ENCODE measurements at places on chromosomes 16 and 17.
A peak's percentile ranks its signal among the peaks of the same experiment; 100 is the strongest.

- no peak for DNase-seq
Observed at GRCh38 chr17:65398040-65398787, 163.2 kb downstream of the AXIN2 start.

GRCh38 chr16:13305019-13305755 is 403.8 kb downstream of the SHISA9 start:
- no peak for DNase-seq

DNA sequence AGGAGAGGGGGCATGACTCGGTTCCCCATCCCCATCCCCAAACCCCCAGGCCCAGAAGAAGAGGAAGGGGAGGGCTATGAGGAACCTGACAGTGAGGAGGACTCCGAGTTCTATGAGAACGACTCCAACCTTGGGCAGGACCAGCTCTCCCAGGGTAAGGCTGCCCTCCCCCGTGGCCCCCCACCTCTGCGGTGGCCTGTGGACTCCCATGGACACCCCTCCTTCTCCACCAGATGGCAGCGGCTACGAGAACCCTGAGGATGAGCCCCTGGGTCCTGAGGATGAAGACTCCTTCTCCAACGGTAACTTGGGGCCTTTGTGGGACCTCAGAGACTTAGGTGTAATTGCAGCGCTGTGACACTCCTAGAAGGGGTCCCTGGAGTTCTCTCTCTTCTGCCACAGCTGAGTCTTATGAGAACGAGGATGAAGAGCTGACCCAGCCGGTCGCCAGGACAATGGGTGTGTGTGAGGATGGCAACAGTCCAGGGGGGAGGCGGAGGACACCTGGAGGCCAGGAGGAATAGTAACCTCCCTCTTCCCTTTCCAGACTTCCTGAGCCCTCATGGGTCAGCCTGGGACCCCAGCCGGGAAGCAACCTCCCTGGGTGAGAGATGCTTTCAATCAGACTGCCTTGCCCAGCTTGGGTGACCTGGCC is 5.6 kb downstream of the CD19 start:
- DNase-seq = peak; percentile 27

DNA sequence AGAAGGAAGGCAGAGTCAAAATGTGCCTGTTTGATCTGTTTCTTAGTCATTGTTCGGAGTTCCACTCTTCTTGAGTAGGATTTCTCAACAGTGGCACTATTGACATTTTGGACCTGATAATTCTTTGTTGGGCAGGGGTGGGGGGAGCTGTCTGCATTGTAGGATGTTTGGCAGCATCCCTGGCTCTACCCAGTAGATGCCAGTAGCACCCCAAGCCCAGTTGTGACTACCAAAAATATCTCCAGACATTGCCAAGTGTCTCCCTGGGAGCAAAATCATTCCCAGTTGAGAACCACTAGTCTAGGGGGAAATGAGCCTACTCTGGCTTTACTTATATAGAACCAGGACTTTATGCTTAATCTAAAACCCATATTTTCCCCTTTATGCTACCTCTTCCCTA is 1.1 kb upstream of the GFOD2 start:
- DNase-seq = no peak

DNA sequence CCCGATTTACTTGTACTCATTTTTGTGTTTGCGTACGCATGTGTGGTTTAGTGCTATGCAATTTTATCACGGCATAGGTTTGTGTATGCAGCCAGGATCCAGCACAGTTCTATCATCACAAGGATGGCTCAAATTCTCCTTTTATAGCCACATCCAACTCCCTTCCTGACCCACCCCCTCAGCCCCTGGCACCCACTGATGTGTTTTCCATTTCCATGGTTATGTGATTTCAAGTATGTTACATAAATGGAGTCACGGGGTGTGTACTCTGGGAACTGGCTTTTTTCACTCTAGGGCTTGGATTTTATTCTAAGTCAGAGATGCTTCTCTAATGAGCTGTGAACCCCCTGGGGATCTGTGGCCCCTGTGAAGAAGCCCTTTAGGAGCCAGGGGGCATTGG is 16.8 kb downstream of the IL4R start:
- DNase-seq = no peak

DNA sequence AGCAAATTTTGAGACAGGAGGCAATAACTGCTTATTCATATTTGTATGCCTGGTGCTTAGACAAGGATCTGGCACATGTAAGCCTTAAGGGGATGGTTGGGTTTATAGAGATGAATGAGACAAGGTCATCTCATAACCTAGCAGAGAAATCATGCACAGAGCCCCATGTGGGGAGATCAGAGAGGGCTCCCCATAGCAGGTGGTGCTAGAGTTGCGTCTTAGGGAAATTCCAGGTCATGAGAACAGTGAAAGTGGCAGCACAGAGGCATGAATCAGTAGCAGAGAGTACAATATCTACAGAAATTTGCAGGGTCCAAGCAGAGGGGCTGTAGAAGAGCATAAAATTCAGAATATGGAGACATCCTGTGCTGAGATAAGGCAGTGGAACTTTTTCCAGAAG is 57.3 kb downstream of the SLC6A2 start:
- no peak for DNase-seq

DNA sequence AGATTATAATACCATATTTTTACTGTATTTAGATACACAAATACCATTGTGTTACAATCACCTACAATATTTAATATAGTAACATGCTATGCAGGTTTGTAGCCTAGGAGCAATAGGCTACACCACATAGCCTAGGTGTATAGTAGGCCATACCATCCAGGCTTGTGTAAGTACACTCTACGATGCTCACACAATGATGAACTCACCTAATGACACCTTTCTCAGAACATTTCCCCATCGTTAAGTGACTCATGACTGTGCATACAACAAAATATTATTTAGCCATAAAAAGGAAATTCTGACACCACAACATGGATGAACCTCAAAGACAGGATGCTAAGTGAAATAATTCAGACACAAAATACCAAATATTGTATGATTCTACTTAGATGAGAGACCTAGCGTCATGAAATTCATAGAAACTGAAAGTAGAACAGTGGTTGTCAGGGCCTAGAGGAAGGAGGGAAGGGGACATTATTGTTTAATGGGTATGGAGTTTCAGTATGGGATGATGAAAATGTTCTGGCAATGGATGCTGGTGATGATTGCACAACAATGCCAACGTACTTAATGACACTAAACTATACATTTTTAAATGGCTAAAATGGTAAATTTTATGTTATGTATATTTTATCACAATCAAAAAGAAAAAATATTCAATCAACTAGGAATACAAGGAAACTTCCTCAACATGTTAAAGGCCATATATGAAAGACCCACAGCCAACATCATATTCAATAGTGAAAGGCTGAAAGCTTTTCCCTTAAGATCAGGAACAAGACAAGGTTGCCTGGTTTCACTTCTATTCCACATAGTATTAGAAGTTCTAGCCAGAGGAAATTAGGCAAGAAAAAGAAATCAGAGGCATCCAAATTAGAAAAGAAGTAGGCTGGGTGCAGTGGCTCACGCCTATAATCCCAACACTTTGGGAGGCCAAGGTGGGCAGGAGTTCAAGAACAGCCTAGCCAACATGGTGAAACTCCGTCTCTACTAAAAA is 5.9 kb upstream of the C16orf87 start:
- DNase-seq = no peak

GRCh38 chr17:76805319-76805718 is 62.9 kb upstream of the MGAT5B start:
- no peak for DNase-seq

DNA sequence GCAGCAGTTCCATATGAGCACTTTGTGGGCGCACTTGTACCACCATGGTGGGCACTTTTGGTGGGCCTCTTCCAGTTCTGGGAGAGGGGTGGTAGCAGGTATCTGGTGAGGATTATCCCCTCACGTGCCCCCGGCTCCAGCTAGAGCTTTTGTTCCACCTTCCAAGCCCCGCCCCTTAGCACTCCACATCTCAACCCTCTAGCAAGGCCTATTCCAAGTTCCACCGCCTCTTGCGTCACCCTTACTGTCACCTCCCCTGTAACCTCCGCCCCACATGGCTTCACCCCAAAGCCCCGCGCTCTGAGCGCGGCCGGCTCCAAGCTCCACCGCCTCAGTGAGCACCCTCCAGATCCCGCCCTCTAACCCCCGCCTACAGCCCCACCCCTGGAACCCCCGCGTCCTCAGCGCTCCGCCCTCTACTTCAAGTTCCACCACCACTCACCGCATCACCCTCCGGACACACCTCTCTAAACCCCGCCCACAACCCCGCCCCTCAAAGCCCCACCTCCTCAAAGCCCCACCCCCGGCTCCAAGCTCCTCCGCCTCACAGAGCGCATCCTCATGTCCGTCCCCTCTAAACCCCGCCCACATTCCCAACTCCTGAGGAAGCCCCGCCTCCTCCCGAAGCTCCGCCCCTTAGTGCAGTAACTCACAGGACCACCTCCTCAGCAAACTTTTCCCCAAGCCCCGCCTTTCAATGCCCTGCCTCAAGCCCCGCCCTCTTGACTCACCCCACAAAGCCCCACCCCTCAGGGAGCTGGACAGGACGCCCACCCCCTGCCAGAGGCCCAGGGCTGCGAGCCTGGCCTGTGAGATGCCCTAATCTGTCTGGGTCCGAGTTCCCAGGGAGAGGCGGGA is 11.1 kb downstream of the SCN4A start:
- DNase-seq = peak; percentile 67

GRCh38 chr16:26749072-26749471 is 317.7 kb upstream of the C16orf82 start:
- no peak for DNase-seq

DNA sequence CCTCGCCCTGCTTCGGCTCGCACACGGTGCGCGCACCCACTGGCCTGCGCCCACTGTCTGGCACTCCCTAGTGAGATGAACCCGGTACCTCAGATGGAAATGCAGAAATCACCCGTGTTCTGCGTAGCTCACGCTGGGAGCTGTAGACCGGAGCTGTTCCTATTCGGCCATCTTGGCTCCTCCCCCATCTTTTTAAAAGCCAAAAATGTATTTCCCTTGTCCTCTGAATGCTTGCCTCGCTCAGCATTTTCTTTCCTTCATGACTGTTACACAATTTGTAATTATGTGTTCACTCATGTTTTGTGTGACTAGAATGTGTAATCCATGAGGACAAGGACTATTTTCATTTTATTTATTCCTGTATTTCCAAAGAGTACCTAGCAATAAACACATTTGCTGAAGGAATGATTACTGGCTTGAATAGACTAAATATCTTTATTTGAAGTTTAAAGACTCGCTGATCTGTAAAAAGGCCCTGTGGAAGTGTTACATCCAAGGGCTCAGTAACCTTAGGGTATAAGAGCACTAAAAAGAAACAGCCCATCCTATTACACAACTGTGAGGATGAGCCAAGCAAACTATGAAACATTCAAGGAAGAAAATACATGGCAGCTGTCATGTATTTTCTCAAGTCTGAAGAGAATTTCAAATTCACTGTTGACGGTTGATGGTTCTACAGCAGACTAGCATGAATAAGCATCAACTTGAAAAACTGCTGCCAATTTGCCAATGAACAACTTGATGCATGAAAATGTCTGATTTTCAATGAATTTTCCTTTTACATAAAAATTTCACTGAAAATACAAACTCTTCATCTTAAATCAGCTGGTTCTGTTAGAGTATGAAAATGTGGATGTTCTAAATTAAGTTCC is 192.6 kb downstream of the MYO1D start:
- DNase-seq = no peak

- no peak for DNase-seq
Observed at GRCh38 chr16:1332618-1333148, 762 bp upstream of the BAIAP3 start.

GRCh38 chr17:57442914-57443571 is 186.7 kb downstream of the MSI2 start:
- DNase-seq = no peak

GRCh38 chr17:57412520-57413096 is 156.3 kb downstream of the MSI2 start:
- no peak for DNase-seq
